Hair follicle dermal papilla cell (primary cell): ENCODE measurements at places on chromosomes 16 and 17. TPM values are rescaled to one million over a fixed set of nuclear protein-coding genes. Genes with fewer than 3 reads are reported as not detected.

The CCL22 gene
- not detected in 2 replicates for total RNA-seq

The TBC1D3C gene
- total RNA-seq, result 1.3 TPM in 1 of 2 replicates, not detected in the other

The CTRB2 gene
- total RNA-seq, result not detected in 2 replicates

The DPEP3 gene
- total RNA-seq, result not detected in 2 replicates

The CPHXL2 gene
- not detected in 2 replicates for total RNA-seq

The CCL17 gene
- total RNA-seq, result not detected in 2 replicates

The ANKRD40CL gene
- total RNA-seq, result not detected in 2 replicates

The TMEM170A gene
- total RNA-seq, result 12.6 and 14.1 TPM in 2 replicates

The CCL23 gene
- total RNA-seq, result not detected in 2 replicates

The SDR42E2 gene
- total RNA-seq, result not detected in 2 replicates
